ENCODE measurements at places on chromosomes 11 and 22. TPM values are rescaled to one million over a fixed set of nuclear protein-coding genes. Genes with fewer than 3 reads are reported as not detected.

DNA sequence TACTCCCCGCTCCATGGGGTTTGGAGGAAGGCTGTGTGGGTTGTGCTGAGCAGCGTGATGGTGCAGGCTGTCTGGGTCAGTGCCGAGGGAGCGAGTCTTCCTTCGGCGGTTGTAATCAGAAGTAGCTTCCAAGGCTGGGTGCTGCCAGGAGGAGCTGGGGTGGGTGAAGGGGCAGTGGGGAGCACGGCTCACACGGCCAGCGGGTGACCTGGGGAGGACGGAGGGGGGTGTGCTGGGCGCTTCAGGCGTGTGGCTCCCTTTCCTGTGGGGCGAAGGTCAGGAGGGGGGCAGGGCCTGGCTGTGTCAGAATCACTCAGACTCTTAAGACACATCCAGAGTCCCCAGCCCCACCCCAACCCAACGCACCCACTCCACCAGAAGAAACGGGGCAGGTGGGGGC, 60.2 kb downstream of the LRP5 start:
- no peaks in the 10 kb centered on the region for H3K27me3 ChIP-seq
- peaks cover 83% of the 10 kb centered on the region for H3K4me1 ChIP-seq
- DNase-seq, result no peak
- H3K27ac ChIP-seq, result peak overlapping the region; percentile 99
- H3K36me3 ChIP-seq, result peaks cover 27% of the 10 kb centered on the region

DNA sequence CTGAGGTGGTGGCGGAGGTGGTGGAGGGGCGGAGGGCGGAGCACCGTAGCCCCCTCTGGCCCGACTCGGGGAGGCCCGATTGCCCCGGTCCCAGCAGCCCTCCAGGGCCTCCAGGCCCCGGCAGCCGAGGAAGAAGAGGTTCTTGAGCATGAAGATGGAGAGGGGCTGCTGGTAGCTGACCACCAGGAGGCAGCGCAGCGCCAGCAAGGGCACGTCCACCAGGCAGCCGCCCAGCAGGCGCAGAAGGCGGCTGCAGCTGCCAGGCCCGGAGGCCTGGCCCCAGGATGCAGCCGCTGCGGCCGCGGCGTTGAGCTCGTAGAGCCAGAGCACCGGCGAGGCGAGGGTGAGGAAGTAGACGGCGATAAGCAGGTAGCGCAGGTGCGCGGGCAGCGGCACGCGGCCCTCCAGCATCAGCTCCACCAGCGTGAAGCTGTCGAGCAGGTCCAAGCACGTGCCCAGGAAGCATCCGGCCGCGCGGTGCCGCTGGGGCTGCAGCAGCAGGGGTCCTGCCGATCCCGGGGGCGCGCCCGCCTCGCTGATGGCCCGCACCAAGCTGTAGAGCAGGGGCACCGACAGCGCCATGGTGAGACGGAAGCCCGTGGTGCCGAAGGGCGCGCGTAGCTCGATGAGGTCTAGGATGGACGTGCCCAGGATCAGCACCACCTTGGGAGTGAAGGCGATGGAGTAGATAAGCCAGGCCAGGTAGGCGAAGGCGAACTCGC, 1.5 kb downstream of the TMEM121B start:
- H3K4me3 ChIP-seq, result peak overlapping the region; percentile 35
- no peak overlapping the region for H3K27ac ChIP-seq
- H3K36me3 ChIP-seq, result no peaks in the 10 kb centered on the region
- H3K27me3 ChIP-seq, result peaks cover 26% of the 10 kb centered on the region

- DNase-seq, result no peak
- peak overlapping the region; percentile 45 for H3K27ac ChIP-seq
- no peaks in the 10 kb centered on the region for H3K36me3 ChIP-seq
Observed at GRCh38 chr22:44351685-44352377, 39.1 kb upstream of the SHISAL1 start.

DNA sequence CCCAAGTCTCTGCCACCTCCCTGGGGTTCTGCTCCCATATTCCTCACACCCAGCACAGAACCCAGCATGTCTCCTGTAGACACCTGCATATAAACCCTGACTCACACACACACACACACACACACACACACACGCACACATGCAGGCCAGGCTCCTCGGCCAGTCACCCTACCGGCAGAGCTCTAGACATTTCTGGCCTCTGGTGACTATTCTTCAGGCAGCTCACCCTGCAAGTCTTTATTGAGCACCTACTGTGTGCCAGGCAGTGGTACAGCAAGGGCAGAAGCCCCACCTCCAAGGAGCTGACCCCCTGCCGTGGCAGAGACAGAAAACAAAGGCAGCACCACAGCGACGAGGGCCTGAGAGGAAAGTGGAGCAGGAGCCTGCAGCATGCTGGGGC, 50.3 kb downstream of the CDKN1C start:
- H3K27ac ChIP-seq, result no peak overlapping the region
- H3K4me3 ChIP-seq, result no peak overlapping the region
- peaks cover 12% of the 10 kb centered on the region for H3K4me1 ChIP-seq
- peaks cover 12% of the 10 kb centered on the region for H3K27me3 ChIP-seq
- no peak for DNase-seq

DNA sequence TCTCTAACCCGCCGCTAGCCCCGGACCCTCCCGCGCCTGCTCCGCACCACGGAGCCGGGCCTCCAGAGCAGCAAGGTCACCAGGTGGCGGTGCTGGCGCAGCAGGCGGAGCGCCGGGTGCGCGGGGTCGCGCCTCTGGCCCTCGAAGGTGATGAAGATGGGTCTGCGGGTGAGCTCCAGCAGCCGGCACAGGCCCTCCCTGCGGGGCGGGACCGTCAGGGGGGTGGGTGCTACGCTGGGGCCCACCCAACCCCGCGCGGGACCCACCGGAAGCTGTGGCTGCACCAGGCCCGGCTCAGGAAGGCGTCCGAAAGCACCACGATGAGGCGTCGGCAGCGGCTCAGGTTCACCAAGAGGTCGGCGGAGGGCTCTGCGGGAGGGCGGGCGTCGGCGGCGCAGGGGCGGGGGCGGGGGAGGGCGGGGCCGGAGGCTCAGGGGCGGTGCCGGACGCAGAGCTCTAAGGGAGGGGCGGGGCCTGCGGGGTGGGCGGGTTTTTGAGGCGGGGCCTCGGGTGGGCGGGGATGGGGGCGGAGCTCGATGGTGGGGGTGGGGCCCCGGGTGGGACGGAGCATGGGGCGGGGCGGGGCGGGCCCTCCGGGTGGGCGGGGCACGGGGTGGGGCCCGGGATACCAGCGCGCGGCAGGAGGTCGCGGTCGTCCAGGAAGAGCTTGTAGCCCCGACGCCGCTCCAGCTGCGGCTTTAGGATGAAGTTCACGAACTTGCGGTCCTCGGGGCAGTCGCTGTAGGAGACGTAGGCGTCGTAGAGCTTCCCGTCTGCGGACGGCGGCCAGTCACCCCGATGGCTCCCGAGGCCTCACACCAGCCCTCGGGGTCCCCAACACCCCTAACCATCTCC, 7.8 kb downstream of the SIGIRR start:
- H3K36me3 ChIP-seq, result no peaks in the 10 kb centered on the region
- no peaks in the 10 kb centered on the region for H3K27me3 ChIP-seq
- no peak for DNase-seq
- H3K4me3 ChIP-seq, result peak overlapping the region; percentile 63

DNA sequence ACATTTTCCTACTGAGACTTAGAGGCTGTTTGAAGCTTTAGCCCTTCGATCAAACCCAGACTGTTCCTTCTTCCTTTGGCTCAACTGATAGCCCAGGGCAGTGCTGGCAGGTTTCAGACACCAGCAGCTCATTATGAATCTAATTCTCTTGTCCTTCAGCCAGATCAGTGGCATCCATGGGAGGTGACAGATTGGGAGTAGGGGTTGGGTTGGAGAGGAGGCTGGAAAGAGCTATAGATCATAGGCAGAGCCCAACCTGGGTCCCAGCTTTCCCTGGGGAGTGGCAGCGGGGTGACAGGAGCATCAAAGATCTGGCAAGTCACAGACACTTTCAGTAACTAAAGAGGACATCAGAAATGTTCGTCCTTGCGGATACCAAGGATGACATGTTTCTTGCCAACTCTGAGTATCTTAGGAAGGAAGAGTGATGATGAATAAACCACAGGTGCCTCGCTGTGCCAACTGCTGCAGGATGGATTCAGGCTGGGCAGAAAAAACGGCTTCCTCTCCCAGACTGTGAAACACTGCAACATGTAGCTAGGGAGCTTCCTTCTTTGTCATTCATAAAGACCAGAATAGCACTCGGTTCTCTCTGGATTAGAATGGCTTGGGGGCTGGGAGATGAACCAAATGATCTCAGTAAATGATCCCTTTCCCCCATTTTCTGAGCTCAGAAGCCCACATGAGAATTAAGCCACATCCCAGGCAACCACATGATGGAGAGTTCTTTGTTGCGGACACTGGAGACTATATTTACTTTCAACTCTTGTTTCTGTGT, 19.1 kb downstream of the ABCC8 start:
- no peak overlapping the region for H3K27ac ChIP-seq
- no peaks in the 10 kb centered on the region for H3K4me1 ChIP-seq
- H3K4me3 ChIP-seq, result no peak overlapping the region
- no peak for DNase-seq

GRCh38 chr11:1411301-1411700, 21.6 kb downstream of the BRSK2 start:
- no peaks in the 10 kb centered on the region for H3K36me3 ChIP-seq
- no peak overlapping the region for H3K4me3 ChIP-seq
- no peak for DNase-seq

DNA sequence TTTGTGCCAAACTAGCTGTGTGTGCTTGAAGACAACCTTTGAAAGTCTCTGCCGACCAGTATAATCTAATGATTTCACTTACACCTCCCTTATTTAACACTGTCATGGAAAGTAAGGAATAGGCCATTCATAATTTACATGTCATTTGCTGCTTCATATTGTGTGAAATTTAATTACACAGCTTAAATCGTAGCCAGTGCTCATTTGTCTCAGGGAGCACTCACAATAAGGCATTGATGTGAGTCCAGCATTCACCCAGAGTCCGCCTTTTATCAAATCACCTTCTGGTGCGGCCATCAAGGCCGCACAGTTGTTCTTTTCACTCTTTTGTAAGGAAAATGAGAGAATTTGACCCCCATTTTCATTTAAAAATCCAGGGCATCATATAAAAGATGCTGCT, 46.9 kb downstream of the PAX6 start:
- H3K36me3 ChIP-seq, result no peaks in the 10 kb centered on the region
- no peak overlapping the region for H3K27ac ChIP-seq
- no peak overlapping the region for H3K4me3 ChIP-seq
- peaks cover 4% of the 10 kb centered on the region for H3K27me3 ChIP-seq
- H3K4me1 ChIP-seq, result no peaks in the 10 kb centered on the region

DNA sequence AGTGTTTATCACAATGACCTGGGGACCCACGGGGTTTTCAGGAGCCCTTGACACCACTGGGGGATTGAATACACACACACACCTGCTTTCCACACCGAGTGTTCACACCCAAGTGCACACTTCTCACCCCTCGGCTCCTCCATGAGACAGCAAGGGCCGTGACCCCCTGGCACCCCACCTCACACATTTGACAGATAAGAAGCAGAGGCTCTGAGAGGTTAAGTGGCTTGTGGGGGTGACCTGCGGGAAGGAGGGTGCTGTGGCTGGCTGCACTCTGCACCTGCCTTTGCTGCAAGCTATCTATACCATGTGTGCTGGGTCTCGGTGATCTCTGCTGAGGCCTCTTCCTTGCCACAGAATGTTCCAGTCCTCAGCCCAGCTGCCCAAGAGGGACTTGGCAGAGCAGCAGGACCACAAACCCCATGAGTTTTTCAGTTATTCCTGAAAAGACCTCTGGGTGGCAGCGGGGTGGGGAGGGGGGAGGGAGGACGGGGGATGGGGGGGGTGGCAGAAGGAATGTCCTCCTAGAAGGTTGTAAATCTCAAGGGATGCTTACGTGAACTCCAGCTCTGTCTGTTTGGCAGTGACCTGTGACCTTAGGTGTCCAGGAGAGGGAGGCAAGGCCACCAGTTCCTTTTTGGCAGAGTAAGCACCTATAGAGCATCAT, 47.9 kb upstream of the RFPL3 start:
- H3K4me3 ChIP-seq, result no peak overlapping the region
- H3K4me1 ChIP-seq, result no peaks in the 10 kb centered on the region
- DNase-seq, result no peak

- no peak for DNase-seq
- no peak overlapping the region for H3K27ac ChIP-seq
- H3K36me3 ChIP-seq, result peaks cover 22% of the 10 kb centered on the region
Observed at GRCh38 chr11:27367881-27368280, 4.9 kb upstream of the CCDC34 start.

- no peak for DNase-seq
- H3K27me3 ChIP-seq, result no peaks in the 10 kb centered on the region
- H3K4me1 ChIP-seq, result no peaks in the 10 kb centered on the region
- H3K4me3 ChIP-seq, result no peak overlapping the region
- H3K27ac ChIP-seq, result no peak overlapping the region
- no peaks in the 10 kb centered on the region for H3K36me3 ChIP-seq
Observed at GRCh38 chr11:87462171-87462570, 424.4 kb downstream of the TMEM135 start.

GRCh38 chr11:11841116-11841722, 553 bp upstream of the USP47 start:
- DNase-seq, result no peak
- H3K4me1 ChIP-seq, result peaks cover 8% of the 10 kb centered on the region

DNA sequence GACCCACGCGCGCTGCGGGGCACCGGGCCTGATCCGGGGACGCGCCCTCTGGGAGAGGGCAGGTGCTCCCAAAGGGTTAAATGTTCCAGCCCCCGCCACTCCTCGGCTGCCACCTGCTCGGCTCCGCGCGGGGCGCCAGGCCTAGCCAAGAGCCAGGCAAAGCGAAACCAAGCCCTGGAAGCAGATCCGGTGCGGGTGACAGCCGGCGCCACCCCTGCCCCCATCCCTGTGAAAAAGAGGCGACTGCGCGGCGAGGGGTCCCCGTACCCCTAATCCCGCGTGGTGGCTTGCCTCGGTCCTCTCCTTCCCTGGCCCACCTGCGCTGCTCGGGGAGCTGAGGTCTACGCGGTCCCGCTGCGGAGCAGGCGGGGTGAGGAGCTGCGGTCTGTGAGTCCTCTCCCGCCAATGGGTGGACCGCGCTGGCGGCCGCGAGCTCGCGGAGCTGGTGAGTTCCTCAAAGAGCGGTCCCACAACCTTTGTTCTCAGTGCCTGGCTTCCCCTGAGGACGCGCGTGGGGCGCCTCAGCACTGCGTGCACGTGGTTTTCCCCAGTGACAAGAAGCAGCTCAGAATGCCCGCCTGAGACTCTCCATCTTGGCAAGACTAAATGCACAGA, at the start of gene ME3:
Gene ME3, minus strand, starts transcription at position 610 of the 615 bp plus-strand sequence.
- peak; percentile 85 for DNase-seq
- no peaks in the 10 kb centered on the region for H3K27me3 ChIP-seq
- peaks cover 56% of the 10 kb centered on the region for H3K4me1 ChIP-seq
- H3K4me3 ChIP-seq, result peak within 1 kb of the TSS; percentile 75
- H3K36me3 ChIP-seq, result peaks cover 16% of the 10 kb centered on the region

Gene TREH
- total RNA-seq, result not detected

Gene FAT3
- total RNA-seq, result 12.3 TPM

Gene CDHR5
- total RNA-seq, result not detected

Gene RDX
- 154 TPM for total RNA-seq

Gene ADAMTS15
- total RNA-seq, result 78.8 TPM

Gene MAPK8IP2
- 2.8 TPM for total RNA-seq

Gene CDPF1
- 11.1 TPM for total RNA-seq
